Cardiac fibroblast (primary cell): ENCODE measurements at places on chromosomes 7 and 10.
A peak's percentile ranks its signal among the peaks of the same experiment; 100 is the strongest.

- DNase-seq, result peak; percentile 24
Observed at GRCh38 chr7:12062062-12062461, 149.0 kb upstream of the TMEM106B start.

DNA sequence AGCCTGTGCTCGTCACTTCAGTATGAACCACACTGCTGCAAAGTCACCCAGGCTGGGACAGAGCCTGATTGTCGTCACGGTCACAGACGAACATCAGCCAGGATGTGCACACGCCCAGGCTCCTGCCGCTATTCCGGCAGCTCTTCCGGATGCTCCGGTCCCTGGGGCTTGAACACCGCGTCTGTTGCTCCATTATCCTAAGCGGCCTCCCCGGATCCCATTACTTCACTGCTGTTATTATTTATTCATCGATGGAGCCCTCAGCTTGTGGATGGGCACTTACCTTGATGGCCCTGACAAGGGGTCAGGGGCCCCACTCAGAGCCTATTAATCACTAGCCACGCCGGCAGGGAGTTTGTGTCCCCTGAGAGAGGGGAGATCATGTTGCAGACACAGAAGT, 120.8 kb upstream of the PCBD1 start:
- no peak for DNase-seq

DNA sequence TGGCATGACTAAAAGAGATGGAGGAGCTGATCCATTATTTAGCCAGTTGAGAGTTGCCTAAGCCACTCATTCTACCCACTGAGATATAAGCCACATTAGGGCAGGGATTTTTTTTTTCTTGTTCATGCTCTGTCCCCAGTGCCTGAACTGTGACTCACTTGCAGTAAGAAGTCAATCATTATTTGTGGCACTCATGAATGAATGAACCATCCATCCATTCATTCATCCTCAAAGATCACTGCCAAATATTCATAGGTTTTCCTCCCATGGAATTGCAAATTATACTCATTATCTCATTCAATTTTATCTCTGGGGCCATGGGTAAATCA, 22.8 kb upstream of the ARID5B start:
- DNase-seq, result no peak

- no peak for DNase-seq
Observed at GRCh38 chr10:50250096-50250854, 1.0 kb downstream of the ASAH2 start.

DNA sequence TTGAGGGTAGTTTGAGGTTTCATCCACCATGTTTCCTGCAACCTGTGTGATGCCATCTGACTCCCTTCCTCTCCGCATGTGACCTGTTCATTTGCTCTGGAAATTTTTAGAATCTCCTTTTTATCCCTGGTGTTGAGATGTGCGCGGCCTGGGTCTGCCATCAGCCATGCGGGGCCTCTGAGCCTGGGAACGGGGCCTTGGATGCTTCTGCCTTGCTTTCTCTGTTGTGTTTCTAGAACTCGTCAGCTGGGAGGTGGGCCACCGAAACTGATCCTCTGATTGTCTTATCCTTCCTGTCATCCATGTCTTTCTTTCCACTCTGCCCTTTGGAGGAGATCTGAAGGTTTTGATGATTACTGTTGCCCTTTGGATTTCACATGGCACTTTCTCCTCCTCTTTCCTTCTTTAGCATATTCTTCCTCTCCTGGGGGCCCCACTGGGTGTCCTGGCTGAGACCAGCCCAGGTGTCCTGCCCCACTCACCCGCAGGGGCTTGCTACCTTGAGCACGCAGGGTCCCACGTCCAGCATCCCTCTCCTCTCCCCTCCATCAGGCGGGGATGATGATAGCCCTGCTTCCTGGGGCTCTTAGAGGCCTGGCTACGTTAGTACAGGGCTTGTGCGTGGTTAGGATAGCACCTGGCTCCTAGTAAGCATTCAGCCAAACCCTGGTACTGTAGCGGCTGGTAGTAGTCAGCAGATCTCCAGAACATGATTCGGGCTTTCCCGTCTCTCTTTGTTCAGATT, 29.9 kb downstream of the PPP2R2D start:
- DNase-seq, result no peak

- no peak for DNase-seq
Observed at GRCh38 chr7:80348223-80348622, 163.6 kb downstream of the GNAT3 start.

GRCh38 chr10:78972160-78972946, 96.4 kb upstream of the ZMIZ1 start:
- peak; percentile 85 for DNase-seq

DNA sequence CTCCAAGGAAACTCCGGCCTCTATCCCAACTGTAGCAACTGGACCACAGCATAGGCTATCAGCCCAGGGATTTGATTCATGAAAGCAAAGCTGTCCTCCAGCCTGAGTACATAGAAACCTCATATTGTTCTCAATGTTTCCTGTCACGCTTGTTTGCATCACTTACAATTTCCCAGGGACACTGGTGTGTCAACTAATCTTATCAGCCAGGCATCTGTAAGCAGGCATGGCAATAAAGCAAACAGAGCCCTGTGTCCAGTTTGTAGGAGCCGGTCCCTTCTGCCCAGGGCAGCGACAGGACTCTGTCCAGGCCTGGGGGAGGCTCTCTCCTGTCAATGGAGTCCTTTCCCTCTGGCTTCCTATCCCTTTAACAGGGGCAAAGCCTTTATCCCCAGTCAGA, 23.0 kb upstream of the CDHR3 start:
- no peak for DNase-seq

GRCh38 chr7:33196221-33196620, 66.9 kb downstream of the BBS9 start:
- DNase-seq, result no peak

GRCh38 chr7:32051128-32051527, 19.1 kb downstream of the PDE1C start:
- no peak for DNase-seq

GRCh38 chr10:119087271-119087882, 6.8 kb upstream of the EIF3A start:
- no peak for DNase-seq

DNA sequence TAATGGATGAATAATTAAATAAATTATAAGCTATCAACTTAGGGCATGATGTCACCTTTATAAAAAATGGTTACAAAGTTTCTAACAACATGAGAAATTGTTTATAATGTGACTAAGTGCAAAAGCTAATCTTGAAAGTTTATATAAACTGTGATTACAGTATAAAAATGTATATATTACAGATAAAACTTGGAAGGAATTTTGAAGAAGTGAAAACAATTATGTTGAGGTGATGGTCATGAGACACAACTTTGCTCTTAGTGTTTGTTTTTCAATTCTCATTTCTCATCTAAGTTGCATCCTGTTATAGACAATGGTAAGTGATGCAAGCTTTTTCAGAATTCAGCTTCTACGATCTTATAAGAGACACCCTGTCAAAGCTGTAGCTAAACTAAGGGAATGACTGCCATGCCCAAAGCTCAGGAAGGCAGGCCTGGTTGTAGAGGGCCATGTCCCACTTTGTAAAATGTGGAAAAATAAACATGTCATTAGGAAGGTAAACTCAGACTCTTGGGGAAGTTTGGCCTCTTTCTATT, 23.9 kb downstream of the MACC1 start:
- DNase-seq, result peak; percentile 6

- DNase-seq, result no peak
Observed at GRCh38 chr7:113392841-113393540, 274.6 kb upstream of the SMIM30 start.

- DNase-seq, result no peak
Observed at GRCh38 chr10:74033702-74034101, 35.8 kb downstream of the VCL start.

- DNase-seq, result no peak
Observed at GRCh38 chr7:155883491-155884224, 71.4 kb upstream of the SHH start.

DNA sequence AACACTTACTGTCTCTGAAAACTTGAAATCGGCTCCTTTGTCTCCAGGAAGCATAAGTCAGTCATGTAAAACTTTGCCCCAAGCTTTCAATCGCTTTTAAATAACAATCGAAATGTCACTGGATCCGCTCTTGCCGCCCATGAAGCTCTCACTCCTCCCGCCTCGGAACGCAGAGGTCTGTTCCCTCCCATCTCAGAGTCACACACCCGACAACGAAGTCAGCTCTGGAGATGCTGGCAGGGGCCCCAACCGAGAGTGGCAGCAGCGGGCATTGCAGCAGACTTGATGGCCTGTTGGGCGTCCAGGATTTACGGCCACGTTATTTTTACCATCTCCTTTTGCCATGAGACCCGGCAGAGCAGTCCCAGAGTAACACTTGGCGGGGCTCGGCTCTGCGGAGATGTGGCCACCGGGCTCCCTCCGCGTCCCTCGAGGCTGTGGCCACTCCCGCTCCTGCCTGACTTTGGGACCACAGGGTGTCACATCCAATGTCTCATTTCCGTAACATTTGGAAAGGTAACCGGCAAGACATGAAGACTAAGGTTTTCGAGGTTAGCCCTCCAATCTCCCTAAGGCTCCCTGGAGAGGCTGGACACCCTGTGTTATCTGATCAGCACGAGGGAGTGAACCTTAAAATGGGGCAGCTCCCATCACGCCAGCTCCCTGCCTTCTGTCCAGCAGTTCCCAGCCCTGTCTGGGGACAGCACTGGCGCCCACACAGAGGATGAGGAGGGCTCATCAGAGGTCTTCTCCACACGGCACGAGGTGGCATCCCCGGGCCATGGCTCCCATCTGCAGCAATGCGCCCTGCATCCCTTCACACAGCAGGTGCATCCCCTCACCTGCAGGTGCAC, 62.8 kb upstream of the ADGRA1 start:
- DNase-seq, result no peak

DNA sequence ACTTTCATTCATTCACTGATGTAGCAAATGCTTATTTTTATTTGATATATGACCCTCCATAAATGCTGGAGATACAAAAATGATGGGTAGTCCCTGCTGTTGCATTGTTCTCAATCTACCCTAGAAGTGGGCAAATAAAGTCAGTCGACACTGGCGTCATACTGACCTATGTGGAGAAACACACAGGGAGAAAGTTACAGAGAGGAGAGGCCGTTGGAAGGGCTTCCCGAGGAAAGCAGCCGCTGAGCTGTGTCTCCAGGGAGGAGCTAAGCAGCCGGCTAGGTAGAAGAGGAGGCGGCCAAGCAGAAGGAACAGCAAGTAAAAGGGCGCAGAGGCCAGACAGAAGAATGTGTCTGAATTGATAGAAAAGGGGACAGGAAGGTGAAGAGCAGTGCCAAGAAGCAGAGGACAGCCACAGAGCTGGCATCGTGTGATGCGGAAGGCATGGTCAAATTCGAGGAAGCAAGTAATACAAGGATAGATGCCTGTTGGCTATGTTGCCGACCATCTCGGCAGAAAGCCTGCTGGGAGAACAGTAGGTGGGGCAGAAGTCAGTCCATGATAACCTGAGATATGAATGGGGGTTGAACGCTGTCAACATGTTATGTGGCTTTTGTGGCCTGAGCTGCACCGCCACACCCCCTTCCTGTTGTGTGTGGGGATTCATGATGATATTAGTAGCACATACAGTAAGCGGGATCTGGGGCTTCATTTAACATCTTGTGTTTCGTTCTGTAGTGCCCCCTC, 25.9 kb downstream of the ST8SIA6 start:
- DNase-seq, result no peak

DNA sequence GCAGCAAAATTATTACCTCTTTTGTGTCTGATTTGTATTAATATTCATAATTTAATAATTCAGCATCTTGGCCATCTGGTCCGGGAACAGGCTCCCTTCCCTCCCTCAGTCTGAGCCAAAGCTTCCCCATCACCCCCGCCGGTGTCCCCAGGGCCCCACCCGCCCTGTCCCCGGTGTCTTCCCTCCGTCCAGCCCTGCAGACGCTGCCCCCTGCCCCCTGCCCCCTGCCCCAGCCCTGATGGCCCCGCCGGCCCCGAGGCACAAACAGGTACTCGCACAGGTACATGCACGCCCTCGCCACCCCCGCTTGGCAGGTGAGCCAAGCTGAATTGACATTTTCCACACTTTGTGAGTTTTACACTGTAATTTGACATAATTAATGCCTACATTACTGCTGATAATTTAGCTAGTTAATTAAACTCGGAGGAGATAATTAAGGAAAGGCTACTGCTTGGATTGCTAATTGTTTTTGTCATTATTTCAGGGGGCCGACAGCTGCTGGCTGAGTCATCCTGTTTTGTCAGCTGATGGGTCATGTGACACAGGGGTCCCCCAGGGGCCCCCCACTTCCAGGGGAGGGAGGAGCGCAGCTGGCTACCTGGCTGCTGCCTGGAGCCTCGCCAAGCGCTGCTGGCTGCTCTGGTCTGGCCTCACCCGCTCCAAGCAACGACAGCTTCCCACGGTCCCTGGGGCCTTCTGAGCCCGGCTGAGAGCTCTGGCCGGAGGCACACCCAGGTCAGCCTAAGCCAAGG, 36.6 kb downstream of the MICALL2 start:
- DNase-seq, result no peak

- DNase-seq, result no peak
Observed at GRCh38 chr7:129160161-129160905, 15.8 kb downstream of the TSPAN33 start.

DNA sequence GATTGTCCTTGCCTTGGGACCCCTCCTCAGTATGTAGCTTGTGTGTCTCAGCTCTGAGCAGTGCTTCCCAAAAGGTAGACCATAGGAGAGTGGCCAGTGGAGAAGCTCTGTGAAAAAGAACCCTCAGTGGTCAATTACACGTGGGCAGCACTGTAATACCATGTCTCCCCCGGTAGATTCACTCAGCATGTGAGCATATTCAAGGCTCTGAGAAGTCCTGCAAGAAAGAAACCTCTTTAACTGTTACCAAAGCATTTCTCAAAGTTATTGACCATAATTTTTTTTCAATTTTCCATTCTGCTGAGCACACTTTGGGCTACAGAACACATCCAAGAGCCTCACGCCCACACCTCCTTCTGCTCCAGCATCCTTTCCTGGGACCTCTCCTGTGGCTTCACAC, 143.1 kb downstream of the RGS10 start:
- no peak for DNase-seq

- no peak for DNase-seq
Observed at GRCh38 chr10:124975977-124976514, 34.1 kb downstream of the ZRANB1 start.

DNA sequence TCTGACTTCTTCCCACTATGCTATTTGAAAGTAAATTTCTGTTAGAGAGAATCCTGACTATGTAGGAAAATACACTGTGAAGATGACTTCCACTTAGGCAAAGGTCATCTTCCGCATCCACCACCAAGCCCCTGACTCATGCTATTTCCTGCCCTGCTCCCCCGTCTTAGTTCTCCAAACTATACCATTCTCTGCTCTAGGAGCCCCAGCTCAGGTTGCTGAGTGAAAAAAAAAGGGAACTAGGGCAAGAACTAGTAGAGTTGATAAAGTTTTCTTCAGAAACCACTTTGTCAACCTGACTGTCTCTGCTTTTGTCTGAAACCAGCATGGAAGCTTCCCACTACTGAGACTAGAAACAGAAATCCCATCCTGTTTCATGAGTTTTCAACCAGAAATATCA, 96.9 kb downstream of the EVX1 start:
- no peak for DNase-seq

DNA sequence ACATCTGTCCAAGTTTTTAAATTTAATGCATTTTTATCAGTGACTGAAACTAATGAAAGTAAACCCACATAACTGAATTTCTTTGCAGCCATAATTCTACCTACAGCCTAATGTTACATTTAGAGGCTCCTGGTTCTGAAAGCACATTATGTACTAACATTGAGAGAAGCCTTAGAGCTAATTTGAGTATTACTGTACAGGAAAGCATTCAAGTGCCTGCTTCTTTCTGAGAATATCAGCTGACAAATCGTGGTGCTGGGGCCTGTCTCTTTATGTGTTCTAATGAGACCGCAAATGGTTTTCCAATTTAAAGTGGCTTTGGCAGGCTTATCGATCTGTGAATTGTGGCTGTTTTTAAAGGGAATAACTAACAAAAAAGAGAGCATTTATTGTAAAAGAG, 32.3 kb upstream of the DGKB start:
- no peak for DNase-seq
